DMS 273 treated with DMSO at 0.1 percent for 48 hours (cell line): ENCODE measurements at places on chromosomes 11 and 22.

- DNase-seq: no peak
Observed at GRCh38 chr11:20129665-20130064, 30.6 kb downstream of the DBX1 start.

DNA sequence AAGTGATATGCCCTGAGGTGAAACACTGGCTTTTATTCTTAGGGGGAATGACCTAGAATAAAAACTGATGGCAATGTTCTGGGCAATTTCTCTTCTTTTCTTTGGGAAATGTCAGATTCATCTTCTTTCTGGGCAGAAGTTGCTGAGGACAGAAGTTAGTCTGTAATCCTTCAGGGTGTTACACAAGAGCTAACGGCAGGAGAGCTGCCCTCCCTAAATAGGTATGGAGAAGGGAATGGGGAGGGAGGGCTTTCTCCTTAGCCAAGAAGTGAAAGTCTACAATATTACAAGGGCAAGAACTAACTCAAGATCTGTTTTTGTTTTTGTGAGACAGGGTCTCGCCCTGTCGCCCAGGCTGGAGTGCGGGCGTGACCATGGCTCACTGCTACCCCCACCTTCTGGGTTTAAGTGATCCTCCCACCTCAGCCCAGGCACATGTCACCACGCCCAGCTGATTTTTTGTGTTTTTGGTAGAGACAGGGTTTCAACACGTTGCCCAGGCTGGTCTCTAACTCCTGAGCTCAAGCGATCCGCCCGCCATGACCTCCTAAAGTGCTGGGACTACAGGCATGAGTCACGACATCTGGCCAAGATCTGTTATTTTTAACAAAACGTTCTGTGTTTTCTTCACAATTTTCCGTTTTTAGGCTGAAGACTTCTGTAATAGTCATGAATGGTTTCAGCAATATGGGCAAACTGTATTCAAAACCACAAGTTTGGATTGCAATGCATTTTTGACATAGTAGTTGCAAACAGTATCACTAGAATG lies 7.2 kb downstream of the PIWIL4 start:
- no peak for DNase-seq

DNA sequence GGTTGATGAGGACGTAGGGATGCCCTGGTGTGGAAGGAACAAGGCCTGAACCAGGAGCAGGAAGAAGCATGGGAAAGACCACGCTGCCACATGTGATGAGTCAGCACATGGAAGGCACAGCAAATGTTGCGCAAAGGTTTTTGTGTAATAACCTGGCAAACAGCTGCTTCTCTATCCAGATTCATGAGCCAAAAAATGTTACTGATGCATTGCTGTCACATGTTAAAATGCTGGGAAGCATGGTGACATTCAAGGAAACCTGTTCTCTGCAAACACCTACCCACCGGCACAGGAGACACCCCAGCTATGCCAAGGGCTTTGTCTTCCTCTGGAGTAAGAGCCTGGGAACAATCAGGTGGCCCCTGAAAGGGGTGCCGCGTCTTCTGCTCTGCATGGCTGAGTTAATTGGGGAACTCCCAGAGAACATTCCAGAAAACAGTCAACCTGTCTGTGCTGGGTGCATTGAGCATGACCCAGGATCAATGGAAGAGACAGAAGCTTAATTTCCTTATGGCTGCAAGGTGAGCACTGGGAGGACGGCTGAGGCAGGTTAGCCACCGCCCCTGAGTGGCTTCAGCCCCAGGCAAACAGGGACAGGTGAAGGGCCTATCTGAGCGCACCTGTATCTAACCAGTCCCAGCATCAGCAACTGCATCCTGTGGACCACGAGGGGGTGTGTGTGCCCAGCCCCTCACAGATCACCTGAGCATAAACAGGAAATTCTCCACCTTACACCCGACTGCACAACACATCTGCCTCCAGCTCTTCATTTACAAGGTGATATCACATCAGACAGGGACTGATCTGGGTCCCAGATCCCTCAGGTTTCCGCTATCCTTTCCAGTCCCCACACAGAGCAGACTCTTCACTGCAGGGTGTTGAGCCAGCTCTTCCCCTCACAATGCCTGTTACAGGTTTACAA lies 108.4 kb downstream of the GGTLC2 start:
- no peak for DNase-seq

DNA sequence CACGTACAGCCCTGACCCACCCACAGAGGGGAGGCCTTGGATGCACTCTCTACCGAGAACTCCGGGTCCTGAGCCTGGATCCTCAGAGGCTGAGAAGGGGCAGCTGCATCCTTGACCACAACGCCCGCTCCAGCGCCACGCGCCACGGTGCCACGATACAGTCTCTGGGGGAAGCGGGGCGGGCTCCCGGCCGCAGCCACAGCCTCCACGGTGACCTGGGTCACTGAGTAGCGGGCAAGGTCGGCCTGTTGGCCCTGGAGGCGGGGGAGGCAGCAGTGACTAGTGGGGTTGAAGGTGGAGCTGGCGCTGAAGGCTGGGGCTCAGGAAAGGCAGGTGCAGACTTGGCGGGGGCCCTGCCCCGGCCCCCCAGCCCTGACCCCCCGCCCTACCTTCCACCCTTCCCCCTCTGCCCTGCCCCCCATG lies 3.9 kb upstream of the IRF7 start:
- DNase-seq: no peak

DNA sequence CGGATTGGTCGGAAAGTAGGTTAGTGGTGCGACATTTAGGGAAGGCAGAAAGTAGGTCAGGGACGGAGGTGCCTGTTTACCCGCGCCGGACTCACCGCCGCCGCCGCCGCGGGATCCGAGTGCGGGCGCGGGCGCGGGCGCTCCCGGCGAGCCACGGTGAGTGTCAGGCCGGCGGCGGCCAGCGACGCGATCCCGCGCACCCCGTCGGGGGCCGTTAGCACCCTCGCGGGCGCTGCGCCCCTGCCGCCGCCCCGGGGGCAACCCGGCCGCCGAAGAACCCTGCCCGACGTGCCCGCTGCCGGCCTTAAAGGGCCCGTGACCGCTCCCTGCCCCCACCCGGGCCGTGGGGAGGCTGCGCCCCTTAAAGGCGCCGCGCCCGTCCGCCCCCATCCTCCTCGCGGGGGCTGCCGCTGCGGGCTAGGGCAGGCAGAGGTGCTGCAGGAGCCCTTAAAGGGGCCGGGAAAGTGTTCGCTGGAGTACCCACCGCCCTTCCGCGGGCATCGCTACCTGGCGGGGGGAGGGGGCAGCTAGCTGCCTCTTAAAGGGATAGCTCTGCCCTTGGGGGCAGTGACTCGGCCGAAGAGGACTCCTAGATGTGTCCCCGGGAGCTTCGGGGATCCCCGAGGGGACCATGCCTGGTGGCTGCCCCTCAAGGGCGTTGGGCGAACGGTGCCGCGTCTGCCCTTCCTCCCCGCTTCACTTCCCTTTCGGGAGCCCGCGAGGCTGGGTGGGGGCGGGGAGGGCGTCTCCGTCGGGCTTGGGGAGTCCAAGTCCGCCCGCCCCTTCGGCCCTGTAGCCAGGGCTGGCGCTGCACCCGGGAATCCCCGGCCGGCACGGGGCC lies at the start of gene BMAL1:
Gene BMAL1, plus strand, starts transcription at position 23 of the 841 bp plus-strand sequence. CDS start 76,519 bp downstream, outside the sequence.
- no peak for DNase-seq

DNA sequence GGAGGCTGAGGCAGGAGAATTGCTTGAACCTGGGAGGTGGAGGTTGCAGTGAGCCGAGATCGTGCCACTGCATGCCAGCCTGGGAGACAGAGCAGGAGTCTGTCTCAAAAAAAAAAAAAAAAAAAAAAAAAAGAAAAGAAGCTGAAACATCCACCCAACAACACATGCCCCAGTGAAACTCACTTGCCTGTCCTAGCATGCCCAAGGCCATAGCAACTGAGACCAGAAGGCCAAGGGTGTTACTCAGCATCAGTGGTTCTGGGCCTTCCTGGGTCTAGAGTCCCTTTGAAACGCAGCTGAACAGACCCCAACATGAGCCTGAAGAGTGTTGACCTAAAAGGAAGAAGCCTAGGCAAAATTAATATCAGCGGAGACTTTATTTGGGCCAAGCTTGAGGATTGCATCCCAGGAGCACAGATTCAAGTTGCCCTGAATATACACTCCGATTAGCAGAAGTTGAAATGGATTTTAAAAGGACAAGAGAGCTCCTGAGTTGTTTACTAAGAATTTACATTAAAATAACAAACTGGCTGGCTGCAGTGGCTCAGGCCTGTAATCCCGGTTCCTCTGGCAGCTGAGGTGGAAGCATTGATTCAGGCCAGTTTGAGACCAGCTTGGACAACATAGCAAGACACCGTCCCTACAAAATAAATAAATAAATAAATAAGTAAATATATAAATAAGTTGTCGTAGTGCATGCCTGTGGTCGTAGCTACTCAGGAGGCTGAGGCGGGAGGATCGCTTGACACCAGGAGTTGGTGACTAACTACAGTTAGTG lies 7.0 kb downstream of the PRDX5 start:
- DNase-seq: no peak

GRCh38 chr22:46142548-46143490 lies 7.5 kb upstream of the PPARA start:
- DNase-seq: no peak

- no peak for DNase-seq
Observed at GRCh38 chr11:123439616-123440015, 9.5 kb downstream of the GRAMD1B start.

GRCh38 chr11:78365381-78365792 lies 52.2 kb downstream of the GAB2 start:
- no peak for DNase-seq

GRCh38 chr22:25360891-25361645 lies 141.6 kb downstream of the CRYBB2 start:
- DNase-seq: no peak

DNA sequence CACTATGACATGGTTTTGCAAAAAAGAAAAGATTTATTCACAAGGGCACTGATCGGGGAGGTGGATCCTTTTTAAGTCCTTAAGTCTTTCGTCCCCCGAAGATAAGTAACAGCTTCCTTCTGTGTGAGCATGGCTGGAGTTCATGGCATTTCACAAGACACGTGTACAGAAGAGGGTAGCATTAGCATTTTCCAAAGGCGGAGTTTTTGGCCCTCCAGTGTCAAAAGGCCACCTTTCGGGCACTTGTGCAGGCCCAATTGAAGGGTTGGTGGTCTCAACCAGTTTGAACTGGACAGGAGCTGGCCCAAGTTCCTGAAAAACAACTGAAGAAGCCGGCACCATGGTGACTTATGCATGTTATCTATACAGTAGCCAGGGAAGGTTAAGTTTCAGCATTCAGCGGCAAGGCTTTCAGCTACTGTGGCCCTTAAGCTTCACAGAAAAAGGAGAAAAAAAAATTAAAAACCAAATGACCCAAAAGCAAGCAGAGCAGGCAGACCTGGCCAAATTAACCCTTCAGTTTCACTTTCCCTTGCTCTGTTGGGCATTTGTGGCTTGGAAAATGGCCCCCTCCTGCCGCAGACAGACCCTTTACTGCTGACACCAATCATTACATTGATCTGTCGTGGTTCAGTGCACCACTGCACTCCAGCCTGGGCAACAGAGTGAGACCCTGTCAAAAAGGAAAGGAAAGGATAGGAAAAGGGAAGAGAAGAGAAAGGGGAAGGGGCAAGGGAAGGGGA lies 18.7 kb downstream of the ZNF74 start:
- DNase-seq: no peak

GRCh38 chr22:26846645-26847044 lies 189.3 kb downstream of the MIAT start:
- DNase-seq: no peak

DNA sequence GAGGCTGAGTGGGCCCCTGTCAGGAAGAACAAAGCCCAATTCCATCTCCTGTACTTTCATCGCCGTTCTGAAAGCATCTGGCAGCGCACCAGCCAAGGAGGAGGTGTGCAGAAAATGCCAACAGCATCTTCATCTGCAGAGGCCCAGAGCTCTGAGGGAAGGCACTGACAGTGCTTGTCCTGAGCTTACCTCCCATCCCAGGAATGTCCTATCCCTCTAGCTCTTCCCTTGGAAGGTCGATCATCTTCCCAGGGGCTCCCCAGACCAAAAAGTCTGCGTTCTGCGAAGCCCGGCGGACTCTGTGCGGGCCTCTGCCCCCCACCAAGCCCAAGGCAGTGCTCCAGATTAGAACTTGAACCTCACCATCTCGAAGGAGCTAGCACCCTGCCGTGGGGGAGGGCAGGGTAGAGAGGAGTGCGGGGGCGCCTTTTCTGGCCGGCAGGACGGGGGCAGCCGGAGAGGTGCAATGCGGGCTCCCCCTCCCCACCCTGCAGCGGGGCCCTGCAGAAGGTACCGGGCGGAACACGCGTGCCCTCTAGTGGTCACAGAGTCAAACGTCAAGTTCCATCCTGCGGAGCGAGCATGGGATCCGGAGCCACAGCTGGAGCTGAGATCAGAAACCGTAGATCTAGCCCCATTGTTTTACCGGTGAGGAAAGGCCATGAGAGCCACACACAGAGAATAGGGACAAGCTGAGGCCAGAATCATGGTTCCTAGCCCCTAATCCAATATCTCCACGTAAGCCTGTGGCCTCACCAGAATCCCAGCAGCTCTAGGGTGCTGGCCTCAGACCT lies 5.0 kb downstream of the SCN2B start:
- no peak for DNase-seq

DNA sequence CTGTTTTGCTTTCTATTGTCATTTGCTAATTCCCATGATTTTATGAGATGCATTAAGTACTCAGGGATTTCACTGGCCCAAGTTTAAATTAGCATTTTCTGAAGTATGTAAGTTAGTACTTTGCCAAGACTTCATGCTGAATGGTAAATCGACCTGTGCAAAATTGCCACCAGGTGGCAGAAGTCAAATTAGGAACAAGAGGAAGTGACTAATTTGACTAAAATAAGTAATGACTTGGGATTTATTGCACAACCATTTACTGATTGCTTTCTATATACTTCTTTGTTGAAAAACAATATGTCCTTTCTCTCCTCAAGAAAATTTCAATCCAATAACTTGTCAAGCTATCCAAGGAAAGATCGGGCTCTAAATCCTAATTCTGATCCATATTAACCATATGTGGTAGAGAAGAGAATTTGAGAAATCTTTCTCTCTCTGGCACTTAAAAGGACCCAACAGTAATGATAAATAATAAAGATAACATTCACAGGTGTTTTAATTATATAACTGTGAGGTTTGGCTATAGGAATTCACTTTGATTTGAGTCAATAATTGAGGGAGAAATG lies 253.7 kb upstream of the CHORDC1 start:
- DNase-seq: peak; percentile 4

DNA sequence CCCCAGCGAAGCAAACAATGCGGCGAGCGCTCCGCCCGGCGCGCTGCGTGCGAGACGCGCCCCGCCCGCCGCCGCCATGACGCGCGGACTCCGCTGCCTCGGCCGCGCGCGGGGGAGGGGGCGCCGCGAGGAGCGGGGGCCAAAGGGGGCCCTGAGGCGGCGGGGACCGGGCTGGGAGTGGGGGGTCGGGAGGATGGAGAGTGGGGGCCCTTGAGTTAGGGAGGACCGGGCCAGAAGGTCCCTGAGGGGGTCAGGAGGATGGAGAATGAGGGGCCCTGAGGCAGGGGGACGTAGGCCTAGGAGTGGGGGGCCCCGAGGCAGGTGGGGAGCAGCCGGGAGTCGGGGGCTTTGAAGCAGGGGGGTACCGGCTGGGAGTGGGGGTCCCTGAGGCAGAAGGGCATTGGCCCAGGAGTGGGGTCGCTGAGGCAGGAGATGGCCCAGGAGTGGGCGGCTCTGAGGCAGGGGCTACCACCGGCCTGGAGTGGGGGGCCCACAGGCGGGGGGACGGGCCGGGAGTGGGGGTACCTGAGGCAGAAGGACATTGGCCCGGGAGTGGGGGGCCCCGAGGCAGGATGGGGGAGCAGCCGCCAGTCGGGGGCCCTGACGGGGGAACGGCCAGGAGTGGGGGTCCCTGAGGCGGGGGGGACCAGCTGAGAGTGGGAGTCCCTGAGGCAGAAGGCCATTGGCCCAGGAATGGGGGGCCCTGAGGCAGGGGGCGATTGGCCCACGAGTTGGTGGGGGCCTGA lies at the start of gene BRD1:
Gene BRD1, minus strand, starts transcription at position 21 of the 746 bp plus-strand sequence. CDS start 3,556 bp downstream, outside the sequence.
- no peak for DNase-seq

- DNase-seq: no peak
Observed at GRCh38 chr11:127308291-127308690, 307.7 kb upstream of the KIRREL3 start.

GRCh38 chr11:95556342-95557163 lies 233.0 kb downstream of the FAM76B start:
- no peak for DNase-seq
